ENCODE measurements at places on chromosomes 7 and 10. TPM values are rescaled to one million over a fixed set of nuclear protein-coding genes. Genes with fewer than 3 reads are reported as not detected.

DNA sequence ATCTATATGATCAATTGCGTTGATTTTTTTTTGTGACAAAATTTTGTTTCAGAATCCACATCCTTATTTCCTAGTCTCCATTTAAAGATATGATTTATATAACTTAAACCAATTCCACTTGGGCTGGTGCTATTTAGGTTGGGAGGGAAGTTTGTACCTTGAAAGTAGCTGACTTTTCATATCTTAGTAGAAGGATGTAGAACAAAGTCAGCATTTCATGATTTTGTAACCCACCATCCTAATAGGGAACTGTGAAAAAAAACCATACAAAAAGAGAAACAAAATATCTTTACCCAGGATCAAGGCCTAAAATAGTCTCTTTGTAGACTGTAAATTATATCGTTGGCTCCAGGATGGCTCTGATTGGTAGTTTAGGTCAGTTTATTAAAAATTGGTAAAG is 8.3 kb downstream of the HECTD2 start:
- no peak for DNase-seq

GRCh38 chr10:58932577-58933314 is 243.7 kb upstream of the PHYHIPL start:
- no peak for DNase-seq

DNA sequence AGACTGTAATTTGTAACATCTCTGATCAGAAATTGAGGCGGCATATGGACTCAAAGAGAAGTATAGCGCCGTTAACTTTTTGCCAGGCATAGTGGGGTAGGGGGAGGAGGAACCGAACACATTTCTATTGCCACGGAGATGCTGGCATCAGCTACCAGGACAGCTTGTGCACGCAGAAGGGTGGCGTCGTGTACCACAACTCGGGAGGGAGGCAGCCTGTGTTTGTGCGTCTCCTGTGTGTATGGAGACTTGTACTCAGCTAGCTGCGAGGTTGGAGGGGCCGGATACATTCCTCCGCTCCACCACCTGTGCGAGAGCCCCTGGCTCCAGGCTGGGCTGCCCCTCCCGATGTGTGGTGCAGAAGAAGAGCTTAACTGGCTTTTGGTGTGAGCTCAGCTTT is 634.8 kb downstream of the TYW1 start:
- DNase-seq = no peak

GRCh38 chr7:107233981-107234380 is 65.2 kb downstream of the HBP1 start:
- DNase-seq = no peak

- no peak for DNase-seq
These were observed 9.9 kb downstream of the STARD3NL start for GRCh38 chr7:38187794-38188440.

- DNase-seq = no peak
These were observed 295.9 kb upstream of the NFE2L3 start for GRCh38 chr7:25855854-25856782.

DNA sequence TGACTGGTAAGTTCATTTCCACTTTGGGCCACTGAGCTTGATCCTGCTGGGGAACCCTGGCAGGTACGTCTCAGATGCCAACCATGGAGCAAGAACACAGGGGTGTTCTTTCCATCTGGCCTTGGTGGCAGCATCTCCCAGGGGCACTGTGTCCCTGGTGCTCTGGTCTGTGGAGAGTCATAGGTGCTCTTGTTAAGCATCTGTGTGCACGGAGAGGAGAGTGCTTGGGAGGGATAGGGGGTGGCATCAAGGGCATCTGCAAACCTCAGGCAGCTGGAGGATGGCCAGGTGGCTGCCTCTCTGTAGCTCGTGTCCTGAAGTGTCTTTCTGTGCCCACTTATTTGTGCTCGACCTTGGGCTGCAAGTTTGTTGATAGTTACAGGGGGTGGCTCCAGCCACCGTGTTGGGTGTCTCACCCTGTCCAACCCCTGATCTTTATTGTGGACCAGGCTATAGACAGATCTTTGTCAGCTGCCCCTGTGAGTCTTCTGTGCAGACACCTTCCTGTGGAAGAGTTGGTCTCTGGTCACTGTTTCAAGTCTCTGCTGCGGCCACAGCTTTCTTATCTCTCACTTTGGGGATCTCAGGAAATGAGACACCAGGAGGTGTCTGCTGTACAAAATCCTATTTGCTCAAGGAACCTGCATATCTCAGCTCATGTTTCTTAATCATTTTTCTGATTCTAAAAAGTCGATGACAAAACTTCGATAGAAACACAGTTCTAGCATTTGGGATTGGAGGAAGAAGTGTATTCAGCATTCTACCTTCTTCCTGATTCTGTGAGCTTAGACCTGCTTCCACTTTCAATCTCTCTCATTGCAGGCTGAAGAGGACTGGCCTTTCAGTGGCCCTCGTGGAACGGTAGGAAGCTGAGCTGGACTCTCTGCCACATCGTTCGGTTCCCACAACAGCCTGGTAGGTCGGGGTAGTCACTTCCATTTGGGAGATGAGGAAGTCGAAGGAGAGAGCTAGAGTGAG is 17.2 kb upstream of the GIMAP8 start:
- DNase-seq = no peak

DNA sequence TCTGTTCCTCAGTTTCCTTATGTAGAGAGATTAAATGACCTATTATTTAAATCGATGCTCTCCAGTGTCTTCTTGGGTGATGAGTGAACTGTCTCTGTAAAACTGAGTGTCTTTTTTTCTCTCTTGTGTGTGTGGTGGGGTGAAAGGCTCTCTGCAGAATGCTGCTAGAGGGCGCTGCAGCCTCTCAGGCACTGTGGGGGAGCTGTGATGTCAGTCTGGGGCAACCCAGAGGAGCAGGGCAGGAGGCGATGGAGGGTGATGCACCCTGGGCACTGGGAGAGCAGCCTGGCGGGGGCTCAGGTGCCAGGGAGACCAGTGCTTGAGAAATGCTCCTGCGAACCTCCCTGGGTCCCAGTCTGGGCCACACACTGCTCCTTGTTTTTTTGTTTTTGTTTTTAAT is 110.1 kb upstream of the POM121L12 start:
- no peak for DNase-seq

- DNase-seq = no peak
These were observed 116.6 kb upstream of the WDR11 start for GRCh38 chr10:120734483-120735078.

- no peak for DNase-seq
These were observed 347.7 kb downstream of the OTUD1 start for GRCh38 chr10:23786594-23786993.

DNA sequence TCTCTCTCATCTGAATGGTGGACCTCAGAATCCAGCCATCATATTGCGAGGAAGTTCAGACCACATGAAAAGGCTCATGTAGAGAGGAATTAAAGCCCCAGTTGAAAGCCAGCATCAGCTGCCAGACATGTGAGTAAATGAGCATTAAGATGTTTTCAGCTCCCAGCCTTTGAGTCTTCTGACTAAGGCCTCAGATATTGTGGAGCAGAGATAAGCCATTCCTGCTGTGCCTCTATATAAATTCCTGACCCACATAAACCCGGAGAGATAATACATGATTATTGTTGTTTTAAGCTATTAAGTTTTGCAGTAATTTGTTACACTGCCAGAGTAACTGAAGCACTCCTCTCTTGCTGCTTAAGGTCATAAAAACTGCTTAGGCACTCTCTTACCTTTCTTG is 14.6 kb downstream of the FAM149B1 start:
- DNase-seq = no peak

DNA sequence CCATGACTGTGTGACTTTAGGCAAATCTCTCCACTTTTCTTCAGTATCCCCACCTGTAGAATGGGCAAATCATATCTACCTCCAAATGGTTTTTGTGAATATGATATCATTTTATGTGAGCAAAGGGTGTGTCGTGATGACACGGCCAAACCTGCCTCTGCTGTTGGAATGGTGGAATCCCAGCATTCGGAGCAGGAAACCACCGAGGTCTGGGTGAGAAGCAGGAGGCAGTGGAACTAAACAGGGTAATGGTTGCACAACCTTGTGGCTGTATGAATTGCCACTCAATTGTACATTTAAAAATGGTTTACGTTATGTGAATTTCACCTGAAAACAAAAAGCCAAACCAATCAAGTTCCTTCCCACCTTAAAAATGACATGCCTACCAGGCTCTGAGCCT is 131.4 kb upstream of the ZMIZ1 start:
- no peak for DNase-seq

DNA sequence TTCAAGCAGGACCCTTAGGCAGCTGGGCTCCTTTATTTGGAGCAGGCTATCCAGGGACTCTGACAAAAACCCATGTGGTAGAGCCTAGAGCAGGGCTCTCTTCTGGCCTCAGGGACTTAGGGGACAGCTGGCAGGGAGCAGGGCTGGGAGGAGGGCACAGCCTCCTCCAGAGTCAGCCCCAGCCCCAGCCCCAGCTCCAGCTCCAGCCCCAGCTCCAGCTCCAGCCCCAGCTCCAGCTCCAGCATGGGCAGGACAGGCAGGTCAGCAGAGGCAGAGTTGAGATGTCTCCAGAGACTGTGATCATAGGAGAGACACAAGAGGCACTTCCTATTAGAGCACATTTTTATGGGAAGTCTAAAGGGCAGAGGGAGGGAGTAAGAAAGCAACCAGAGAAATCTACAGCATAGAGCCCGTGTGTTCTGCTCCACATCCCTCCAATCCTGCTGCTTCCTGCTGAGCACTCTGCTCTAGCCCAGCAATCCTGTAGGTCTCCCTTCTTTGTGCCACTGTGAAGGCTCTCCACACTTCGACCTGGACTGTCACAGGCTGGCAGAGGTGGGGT is 13.3 kb upstream of the C10orf53 start:
- no peak for DNase-seq

DNA sequence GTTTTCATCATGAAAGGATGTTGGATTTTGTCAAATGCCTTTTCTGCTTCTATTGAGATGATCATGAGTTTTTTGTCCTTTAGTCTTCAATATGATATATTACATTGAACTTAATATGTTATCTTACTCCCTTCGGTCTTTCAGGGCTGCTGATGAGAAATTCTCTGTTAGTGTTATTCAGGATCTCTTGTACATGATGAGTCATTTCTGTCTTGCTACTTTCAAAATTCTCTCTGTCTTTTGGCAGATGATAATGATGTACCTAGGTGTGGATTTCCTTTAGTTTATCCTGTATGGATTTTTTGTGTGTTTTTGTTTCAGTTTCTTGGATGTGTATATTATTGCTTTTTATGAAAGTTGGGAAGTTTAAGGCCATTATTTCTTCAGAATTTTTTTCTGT is 320.9 kb upstream of the NPSR1 start:
- no peak for DNase-seq

DNA sequence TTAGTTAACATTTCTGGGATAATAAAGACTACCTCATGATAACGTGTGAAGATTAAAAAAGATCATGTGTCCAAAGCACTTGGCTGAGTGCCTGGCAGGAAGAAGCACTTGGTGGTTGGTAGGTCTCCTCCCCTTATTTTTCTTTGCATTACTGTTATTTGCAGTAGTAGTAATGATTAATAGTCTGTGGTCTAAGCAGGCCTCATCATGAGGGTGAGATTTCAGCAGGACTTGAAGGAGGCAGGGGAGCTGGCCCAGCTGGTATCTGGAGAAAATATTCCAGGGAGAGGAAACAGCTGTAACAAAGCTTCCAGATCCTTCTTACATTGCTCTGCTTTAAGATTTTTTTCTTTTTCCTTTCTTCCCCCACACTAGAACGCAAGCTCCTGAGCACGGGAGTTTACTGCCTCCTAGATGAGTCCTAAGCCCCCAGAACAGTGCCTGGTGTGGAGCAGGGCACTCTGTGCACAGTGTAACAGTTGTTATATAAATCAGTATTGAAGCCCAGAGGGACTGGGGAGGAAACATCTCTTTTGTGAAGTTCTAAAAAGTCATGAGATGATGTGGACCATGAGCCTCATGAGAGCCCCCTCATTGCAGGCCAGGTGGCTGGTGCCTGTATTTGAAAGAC is 31.1 kb upstream of the RHEB start:
- DNase-seq = no peak

- DNase-seq = no peak
These were observed 13.2 kb downstream of the ALKBH4 start for GRCh38 chr7:102451371-102452054.

DNA sequence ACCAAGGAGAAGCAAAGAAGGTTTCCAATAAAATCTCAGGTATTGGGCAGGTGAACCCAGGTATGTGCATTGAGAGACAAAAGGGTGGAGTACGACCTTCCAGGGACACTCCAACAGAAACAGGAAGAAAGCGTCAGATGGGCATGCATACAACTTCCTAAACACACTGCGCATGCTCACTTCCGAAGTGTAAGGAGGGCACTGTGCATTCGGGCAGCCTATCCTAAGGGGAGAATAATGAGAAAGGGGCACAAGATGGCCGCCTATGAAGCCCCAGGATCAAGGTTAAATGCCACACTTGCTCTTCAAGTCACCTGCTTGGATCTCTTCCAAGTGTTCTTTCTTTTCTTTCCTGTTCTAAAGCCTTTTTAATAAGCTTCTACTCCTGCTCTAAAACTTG is 39.4 kb upstream of the PRSS1 start:
- DNase-seq = no peak

DNA sequence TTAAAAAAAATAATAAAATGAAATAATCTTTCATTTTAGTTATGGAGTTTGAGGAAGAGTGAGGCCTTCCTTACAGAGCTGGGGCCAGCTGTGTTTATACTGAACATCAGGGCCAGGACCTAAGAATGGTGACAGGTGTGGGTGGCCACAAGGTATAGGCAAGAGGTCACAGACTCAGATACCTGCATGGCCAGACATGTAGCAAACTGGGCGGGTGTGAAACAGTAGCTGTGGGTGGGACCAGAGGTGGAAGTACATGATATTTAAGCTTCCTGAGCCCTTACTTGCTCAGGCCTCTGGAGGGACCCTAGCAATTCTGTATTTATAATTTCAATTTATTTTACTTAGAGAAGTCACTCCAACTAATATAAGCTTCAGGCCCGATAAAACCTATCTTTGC is 27.7 kb upstream of the CAMK1D start:
- no peak for DNase-seq

GRCh38 chr10:110789604-110790433 is 81.9 kb upstream of the PDCD4 start:
- DNase-seq = no peak

The PRKCQ gene
- 0.04 TPM for polyA plus RNA-seq

The SPDYE1 gene
- not detected for polyA plus RNA-seq

The MYOF gene
- 14.7 TPM for polyA plus RNA-seq

The KCNH2 gene
- polyA plus RNA-seq = 154 TPM

The ACTL6B gene
- not detected for polyA plus RNA-seq

The SP4 gene
- 1.5 TPM for polyA plus RNA-seq

The EN2 gene
- polyA plus RNA-seq = not detected

The CDK1 gene
- 0.96 TPM for polyA plus RNA-seq

The RNF133 gene
- polyA plus RNA-seq = 0.06 TPM

The NODAL gene
- polyA plus RNA-seq = not detected

The DPYSL4 gene
- polyA plus RNA-seq = 4.0 TPM

The GIMAP5 gene
- 22.2 TPM for polyA plus RNA-seq

The PON3 gene
- 0.80 TPM for polyA plus RNA-seq

The LIPN gene
- polyA plus RNA-seq = not detected

Data from heart left ventricle (tissue), 16 donors.